Activated CD4-positive, alpha-beta memory T cell treated with anti-CD3 and anti-CD28 coated beads for 36 hours (primary cell): ENCODE measurements at places on chromosomes 13 and 19. TPM values are rescaled to one million over a fixed set of nuclear protein-coding genes. Genes with fewer than 3 reads are reported as not detected.

USHBP1 gene
- not detected for total RNA-seq

DNA sequence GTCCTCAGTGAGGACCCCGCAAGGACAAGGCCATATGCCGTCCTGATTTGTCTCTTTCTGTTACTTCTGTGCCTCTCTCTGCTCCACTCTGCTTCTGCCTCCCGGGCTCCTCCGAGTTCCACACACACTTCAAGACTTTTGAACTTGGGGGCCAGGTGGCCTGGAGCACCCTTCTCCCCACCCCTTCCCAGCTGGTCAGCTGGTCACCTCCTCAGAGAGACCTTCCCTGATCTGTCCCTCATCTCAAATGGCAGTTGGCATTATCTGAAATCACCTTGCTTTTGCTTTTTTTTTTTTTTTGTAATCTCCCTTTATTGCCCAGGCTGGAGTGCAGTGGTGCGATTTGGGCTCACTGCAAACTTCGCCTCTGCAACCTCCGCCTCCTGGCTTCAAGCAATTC lies 2.2 kb upstream of the S1PR5 start:
- H3K27me3 ChIP-seq, result peaks cover 41% of the 10 kb centered on the region
- H3K4me1 ChIP-seq, result peaks cover 20% of the 10 kb centered on the region
- no peak for DNase-seq
- no peaks in the 10 kb centered on the region for H3K36me3 ChIP-seq
- no peak overlapping the region for H3K4me3 ChIP-seq

DNA sequence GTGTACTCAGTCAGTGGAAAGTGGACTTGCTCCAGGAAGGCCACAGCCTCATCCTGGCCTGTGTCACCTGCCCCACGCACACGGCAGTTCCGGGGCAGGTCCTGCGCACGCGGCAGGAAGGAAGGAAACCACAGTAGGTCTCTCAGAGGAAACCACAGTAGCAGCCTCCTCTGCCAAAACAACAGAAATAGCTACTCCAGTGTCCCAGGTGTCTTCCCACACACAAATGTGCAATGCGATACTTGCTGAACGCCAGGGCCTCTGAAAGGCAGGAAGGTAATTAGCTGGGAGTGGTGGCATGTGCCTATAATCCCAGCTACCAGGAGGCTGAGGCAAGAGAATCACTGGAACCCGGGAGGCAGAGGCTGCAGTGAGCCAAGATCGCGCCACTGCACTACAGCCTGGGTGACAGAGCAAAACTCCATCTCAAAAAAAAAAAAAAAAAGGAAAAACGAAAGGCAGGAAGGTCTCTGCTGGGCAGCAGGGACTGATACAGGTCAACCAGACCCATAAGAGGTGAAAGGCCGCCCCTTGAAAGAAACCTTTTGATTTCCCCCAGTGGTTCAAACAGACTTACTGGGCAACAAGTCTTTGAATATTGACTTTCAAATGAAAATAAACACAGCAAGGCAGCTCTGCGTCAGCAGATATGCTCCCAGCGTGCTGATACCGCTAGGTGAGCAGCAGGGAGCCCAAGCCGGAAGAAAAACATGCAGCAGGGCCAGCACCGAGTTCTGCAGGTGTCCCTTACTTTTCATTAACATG lies 49.5 kb downstream of the CRYL1 start:
- H3K4me1 ChIP-seq, result peaks cover 45% of the 10 kb centered on the region
- peak overlapping the region; percentile 57 for H3K4me3 ChIP-seq
- H3K27ac ChIP-seq, result peak overlapping the region; percentile 84

DNA sequence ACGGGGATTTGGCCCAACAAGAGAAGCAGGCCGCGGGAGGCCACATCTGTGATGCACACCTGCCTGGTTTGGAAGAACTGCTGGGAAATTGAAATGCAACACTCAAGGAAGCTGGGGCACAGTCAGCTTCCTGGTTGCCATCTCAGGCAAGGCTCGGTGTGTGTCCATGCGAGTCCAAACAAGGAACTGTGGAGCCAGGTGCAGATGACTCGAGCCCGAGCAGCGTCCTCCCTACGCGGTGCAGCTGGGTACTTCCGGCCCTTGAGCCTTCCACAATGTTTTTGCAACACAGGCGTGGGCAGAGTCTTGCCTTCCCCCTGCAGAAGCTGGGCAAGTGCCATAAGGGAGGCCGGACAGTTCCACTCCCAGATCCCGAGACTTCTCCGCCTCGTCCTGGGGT lies 94.6 kb downstream of the CRYL1 start:
- no peak overlapping the region for H3K4me3 ChIP-seq
- H3K36me3 ChIP-seq, result peaks cover 9% of the 10 kb centered on the region
- no peak overlapping the region for H3K27ac ChIP-seq
- no peaks in the 10 kb centered on the region for H3K27me3 ChIP-seq
- peaks cover 28% of the 10 kb centered on the region for H3K4me1 ChIP-seq

DNA sequence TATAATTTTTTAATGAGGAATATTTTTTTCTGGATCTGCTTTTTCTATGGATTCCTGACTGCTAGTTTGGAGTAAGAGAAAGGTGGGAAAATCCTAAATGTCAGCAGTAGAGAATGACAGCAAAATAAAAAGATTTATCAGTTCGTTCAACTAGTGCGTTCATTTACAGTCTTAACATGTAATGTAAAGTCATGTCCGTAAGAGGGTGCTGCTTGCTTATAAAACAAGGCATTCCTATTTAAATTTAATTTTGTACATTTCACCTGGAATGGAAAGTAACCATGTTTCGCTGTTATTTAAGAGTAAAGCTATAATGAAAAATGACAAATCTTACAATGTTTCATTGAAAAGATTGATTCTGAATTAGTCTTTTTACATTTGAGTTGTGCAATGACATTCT lies 76.6 kb downstream of the ZMYM2 start:
- no peak overlapping the region for H3K27ac ChIP-seq
- H3K36me3 ChIP-seq, result peaks cover 66% of the 10 kb centered on the region
- H3K4me3 ChIP-seq, result no peak overlapping the region
- H3K27me3 ChIP-seq, result no peaks in the 10 kb centered on the region
- peaks cover 12% of the 10 kb centered on the region for H3K4me1 ChIP-seq
